COR-L47 (cell line): ENCODE measurements at places on chromosomes 12 and 14.

DNA sequence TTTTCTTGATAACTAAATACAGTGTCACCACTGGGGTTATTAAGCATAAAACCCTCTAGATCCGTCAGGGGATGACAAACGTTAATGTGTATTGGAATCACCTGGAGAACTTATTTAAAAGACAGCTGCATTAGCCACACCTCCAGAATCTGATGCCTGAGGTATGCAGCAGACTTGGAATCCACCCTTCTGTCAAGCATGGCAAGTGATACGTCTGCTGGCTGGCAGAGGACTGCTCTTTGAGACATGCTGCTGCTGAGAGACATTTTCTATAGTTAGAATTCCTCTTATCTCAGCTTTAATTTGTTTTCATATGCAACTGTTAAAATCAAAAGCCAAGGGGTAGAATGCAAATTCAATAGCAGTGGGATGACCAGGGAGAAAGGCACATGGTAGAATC, 496.3 kb downstream of the NELL2 start:
- DNase-seq, result no peak

GRCh38 chr14:100906420-100906819, 2.9 kb upstream of the RTL1 start:
- DNase-seq, result peak; percentile 22

- no peak for DNase-seq
Measured at GRCh38 chr14:101458741-101459550, 102.3 kb upstream of the DIO3 start.

DNA sequence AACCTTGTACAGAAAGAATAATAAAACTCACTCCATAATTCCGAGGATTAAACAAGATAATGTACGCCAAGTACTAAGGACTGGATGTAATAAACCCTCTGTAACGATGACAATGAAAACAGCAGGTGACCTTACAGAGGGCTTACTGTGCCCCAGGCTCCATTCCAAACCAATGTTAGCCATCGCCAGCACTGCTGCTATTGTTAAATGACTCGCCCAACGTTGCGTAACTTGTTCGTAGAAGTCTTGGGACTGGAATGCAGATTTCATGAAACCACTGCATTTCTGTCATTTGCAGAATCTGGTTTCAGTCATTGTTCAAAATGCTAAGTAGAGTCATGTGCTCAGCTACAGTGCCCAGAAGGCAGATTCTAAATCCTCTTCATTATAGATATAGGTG, 728 bp upstream of the STON2 start:
- DNase-seq, result peak; percentile 22

DNA sequence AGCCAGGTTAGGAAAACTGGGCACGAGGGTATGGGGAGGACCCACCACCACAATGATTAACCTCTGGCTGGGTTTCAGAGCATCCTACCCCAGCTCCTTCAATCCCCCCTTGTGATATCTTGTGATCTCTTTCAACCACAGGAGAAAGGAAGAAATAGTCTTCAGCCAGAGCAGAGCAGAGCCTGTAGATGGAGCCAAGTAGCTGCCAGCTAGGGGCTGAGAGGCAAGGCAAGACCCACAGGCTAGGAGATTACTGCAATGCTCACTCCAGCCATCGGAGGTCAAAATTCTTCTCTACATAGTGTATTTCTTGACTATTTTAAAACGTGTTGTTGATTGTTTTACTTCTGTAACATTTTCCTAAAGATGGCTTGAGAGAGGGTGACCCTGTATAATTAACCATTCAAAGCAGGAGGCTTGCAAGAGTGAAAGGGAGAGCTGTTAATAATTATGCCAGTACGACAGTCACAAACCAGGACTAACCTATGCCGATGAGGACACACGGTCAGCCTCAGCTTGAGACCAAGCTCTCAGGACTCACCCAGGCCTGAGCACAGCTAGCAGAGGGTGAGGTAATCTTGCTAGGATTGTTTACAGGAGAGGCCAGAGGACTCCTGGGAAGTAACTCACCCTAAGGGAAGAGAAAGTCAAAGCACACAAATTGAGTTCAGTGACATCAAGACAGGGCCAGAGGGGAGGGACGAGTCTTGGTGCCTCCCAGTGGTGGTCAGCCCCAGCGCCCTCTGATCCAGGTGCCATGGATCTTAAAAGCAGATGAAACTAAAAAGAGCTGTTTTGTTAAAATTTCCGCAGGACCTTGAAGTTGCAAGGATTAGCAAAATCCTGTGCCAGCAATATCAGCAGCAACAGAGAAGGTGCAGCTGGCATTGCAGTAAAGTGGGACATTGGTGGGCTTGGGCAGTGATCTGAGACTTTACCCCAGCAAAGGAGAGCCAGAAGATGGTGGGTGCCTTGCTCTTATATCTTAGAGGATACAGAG, 29.8 kb upstream of the CDKN3 start:
- DNase-seq, result peak; percentile 54

DNA sequence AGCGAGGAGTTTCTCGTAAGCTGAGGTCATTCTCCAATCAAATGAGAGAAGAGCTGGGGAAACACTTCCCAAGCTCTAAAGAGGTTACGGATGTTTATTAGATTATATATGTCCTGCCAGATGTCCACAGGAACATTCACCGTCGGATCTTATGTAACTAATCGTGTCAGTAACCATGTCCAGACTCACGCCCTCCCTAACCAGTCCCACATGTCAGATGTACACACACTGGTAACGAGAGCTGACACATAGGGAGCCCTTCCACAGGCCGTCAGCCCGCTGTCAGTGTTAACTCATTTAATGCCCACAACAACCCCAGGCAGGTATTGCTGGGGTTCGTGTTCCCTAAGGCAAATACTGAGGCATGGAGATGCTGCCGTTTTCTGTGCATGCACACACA, 223.7 kb upstream of the RTL1 start:
- no peak for DNase-seq
